Tibial nerve (tissue), 4 donors: ENCODE measurements at places on chromosomes 7 and 10. TPM values are rescaled to one million over a fixed set of nuclear protein-coding genes. Genes with fewer than 3 reads are reported as not detected.

GRCh38 chr7:83738291-83738835 is 89.4 kb upstream of the SEMA3E start:
- no peak for DNase-seq

DNA sequence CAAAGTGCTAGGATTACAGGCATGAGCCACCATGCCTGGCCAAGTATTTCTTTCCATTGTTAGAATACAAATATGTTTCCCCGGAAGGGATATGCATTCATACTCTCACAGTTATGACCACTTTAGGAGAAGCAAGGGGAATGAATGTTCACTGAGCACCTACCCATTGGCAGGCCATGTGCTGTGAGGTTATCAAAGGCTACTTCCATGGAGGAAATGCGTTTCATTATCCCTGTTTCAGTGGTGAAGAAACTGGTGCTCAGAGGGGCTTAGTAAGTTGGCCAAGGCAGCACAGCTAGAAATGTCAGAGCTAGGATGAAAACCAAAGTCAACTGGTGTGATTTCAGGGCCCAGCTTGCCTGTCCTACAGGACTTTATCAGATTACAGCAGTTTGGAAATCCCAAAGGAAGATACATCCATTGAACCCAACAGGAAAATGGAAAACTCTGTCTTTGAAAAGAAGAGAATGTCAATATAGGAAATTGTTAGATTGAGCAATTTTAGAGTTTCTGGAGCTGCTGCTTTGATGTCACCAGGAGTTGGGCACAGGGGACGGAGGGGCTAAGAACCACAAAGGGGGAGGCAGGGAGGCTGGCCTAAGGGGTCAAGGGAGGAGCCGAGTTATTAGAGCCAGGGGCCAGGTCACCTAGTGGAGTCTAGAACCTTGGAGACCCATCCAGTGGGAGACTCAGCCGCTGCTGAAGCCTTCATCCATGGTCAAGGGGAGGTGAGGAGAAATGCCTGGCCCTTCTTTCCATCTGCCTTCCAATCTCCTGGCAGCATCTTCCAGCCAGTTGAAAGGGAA is 319.8 kb downstream of the FRMD4A start:
- DNase-seq: no peak

GRCh38 chr7:92226981-92227380 is 18.7 kb downstream of the KRIT1 start:
- no peak for DNase-seq

Gene IDI2
- total RNA-seq: not detected
